CD4-positive, alpha-beta T cell treated with Interleukin-6 for 4 hours (primary cell): ENCODE measurements at places on chromosomes 4 and X.

DNA sequence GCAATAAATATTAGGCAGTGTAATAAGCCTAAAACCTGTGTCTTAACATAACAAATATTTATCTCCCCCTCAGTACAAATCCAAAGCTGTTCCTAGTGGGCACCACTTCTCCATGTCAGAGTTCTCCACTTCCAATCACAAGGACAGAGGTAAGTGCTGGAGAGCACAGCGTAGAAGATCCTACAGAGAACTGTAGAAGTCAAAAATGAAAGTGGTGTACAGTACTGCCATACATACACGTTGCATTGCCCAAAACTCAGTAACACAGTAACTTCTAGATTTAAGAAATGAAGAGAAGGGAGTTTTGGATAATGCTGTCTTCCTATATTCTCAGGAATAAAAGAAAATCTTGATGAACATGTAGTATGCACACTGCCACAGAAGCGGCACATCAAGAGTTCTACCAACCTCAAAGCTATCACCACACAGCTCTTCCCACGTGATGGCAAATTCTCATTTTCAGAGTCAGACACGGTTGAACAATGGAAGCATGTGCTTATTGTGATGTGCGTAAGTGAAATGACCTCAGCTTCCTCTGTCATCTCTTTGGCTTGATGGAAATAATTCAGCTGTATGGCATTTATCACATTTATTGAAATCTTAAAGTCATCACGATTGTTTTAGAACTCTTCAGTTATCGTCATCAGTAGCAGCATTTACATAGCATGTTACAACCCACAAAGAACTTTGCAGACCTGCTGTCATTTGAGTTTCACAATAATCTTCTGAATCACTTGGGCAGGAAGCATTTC, 27.1 kb upstream of the SPANXN4 start:
- no peak for DNase-seq

DNA sequence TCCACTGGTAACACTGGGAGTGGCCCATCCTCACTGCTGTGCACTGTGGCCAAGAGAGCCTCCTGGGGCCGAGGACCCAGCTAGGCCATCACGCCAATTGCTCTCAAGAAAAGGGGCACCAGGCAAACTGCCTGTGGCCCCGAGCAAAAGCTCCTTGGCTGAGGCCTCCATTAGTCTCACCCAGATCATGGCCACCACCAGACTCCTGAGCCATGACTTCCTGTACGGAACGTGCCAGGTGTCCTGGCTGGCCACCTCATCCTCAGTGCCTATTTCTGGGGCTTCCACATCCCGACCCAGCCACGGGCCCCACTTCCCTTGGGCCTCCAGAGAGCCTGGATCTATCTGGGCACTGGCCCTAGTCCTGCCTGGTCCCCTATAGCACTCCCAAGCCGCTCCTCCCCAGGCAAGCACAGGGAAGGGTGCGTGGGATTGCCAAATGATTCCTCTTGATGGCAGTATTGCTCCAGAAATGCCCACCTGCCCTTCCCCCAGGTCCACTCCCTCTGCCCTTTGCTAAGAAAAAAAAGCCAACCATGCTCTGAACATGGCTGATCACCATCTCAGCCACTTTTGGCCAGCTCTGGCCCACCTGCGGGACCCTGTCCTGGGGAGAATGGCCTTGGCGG, 212.6 kb upstream of the AGTR2 start:
- no peak for DNase-seq

DNA sequence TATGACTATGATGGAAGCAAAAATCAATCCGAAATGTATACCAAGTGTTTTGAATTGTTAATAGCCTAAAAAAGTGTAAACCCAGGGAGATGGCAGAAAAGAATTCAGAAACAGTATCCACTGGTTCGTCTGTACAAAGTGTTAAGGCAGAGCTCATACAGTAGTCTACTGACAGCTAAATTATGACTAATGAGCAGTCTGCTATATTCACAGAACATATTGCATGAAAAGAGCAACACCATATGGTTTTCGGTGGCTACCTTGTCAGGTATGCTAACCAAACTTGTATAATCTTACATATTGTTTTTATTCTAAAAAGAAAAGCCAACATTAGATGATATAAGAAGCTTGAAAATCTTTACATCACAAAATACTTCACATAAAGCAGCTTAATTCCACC, 18.5 kb downstream of the EPHA5 start:
- no peak for DNase-seq

DNA sequence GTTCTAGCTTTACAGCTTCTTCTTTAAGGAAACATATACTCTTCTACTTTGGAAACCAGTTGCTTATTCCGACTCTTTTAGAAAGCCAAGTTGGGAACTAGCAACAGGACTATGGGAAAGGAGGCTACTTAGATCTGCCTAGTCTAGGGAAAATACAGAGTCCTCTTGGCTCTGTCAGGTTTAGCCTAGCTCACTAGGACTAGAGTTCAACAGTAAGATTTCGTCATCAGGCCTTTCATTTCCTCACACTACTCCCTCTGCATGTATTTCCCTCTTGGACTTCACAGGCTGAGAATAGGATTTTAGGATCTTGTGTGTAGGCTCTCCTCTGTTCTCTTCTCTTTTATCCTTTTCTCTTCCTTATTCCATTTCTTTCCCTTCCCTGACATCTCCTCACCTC, 409.8 kb downstream of the AR start:
- DNase-seq, result no peak
